ENCODE measurements at places on chromosomes 12 and 14.

DNA sequence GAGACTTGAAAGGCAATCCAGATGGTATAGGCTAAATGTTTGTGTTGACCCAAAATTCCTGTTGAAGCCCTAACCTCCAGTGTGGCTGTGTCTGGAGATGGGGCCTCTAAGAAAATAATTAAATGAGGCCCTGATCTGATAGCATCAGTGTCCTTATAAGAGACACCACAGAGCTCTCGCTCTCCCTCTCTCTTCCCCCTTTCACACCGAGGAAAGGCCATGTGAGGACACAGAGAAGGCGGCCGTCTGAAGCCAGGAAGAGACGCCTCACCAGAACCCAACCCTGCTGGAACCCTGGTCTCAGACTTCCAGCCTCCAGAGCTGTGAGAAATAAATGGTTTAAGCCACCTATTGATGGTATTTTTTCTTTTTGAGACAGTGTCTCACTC, 87.5 kb downstream of the SCARB1 start:
- DNase-seq, result no peak

DNA sequence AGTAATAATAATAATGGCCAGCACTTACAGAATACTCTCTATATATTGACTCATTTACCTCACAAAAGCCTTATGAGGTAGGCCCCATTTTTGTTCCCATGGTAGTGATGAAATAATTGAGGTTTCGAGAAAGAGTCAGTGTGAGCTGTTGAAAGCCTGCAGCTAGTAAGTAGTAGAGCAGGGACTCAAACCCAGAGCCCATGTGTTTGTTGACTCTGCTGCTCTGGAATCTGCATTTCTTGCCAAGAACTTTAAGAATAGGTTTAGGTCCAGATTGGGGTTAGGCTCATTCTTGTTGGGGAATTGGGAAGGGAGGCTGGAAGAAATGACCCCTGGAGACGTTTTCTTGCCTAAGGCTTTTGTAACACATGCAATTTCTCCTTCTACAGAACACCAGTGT, 27.9 kb downstream of the DYRK4 start:
- no peak for DNase-seq

GRCh38 chr12:87274594-87275245, 754.5 kb downstream of the C12orf50 start:
- DNase-seq, result no peak

DNA sequence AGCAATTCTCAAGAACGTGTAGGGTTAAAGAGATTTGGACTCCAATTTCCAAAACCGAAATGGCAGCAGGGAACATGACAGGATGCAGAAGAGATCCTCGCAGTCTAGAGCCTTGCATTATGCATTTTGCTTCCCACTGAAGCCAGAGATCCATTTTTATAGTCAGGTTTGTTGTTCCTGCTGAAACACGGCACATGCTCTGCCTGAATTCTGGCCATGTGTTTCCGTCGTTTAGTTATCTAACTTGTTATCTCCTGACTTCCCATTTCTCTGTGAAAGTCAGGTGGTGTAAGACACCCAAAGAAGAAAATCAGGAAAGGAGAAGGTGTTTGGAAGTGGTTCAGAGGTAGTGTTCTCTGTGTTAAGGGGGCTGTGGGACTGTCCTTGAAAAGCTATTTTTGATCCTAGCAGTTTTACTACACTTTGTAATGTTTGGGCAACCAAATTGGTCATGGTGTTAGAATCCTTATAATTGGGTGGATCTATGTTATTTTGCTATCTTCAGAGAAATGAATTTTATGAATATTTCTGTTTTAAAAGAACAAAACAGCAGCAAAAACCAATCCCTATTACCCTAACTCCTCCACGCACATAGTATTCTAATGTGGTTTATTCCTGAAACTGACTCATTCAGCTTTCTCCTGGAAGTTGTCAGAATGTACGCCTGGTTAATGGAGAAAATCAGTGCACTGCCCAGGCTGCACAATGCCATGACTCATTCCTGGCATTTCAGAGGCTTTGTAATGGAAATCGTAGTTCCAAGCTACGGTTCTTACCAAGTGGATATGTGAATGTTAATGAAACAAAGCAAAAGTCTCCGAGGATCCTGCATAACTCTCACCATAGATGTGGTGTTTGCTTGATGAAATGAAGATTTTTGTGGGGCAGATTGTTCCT, 110.1 kb downstream of the SAMD4A start:
- no peak for DNase-seq

DNA sequence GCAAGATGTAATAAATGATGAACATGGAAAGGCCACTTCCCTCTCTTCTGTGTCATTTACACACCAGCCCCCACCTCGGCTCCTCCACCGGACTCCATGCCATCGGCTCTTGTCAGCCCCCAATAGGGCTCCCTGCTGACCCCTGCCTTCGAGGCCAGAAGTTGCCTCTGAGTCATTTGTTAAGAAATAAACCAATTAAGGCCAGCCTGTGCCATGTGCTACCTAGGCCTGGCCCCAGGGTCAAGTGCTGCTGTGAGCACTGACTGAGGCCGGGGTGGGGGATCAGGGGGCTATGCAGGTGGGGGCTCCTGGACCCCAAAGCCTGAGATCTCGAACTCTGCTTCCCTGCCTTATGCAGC, 53.2 kb downstream of the TESC start:
- DNase-seq, result no peak

GRCh38 chr12:128660532-128661225, 163.1 kb downstream of the SLC15A4 start:
- DNase-seq, result no peak

- no peak for DNase-seq
Measured at GRCh38 chr12:51941604-51942003, 9.9 kb upstream of the ACVR1B start.

DNA sequence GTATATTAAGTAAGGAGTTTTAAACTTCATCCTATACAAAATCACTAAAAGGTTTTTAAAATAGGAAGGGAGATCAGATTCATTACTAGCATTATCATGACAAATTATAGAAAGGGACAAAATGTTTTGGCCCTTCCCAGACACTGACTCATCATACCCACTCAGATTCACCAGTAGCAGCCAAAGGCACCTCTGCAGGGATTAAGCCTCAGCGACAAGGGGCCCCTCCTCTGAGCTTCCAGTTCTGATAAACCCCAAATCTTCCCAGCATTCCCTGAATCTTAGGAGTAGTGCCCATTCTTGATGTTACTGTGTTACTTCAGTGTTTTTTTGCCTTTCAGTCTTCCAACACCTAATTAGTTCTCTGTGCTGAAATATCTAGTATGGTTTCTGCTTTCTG, 14.5 kb downstream of the KRAS start:
- DNase-seq, result no peak

GRCh38 chr12:13891902-13892301, 89.5 kb downstream of the GRIN2B start:
- DNase-seq, result no peak

GRCh38 chr12:99135376-99135775, 490.3 kb downstream of the APAF1 start:
- no peak for DNase-seq

GRCh38 chr12:116174006-116174405, 103.5 kb downstream of the MED13L start:
- no peak for DNase-seq

DNA sequence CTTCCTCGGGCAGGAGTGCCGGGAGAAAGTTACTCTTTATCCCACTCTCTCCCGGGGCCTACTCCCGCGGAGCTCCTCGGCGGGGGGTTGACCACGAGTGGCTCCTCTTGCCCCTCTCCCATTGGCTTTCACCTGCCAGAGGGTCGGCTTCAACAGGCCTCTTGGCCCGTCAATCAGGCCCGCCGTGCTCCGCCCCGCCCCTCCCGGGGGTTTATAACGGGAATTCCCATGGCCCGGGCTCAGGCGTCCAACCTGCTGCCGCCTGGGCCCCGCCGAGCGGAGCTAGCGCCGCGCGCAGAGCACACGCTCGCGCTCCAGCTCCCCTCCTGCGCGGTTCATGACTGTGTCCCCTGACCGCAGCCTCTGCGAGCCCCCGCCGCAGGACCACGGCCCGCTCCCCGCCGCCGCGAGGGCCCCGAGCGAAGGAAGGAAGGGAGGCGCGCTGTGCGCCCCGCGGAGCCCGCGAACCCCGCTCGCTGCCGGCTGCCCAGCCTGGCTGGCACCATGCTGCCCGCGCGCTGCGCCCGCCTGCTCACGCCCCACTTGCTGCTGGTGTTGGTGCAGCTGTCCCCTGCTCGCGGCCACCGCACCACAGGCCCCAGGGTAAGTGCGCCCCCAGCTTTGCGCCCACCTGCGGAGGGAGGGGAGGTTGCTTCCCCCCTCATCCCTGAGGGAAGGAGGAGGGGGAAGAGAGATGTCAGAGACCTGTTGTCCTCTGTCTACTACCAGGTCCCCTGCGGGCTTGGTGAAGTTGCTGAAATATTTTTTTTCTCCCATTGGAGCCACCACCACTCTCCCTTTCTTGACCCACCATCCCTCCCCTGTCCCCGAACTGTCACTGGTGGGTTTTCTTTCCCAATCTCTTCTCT, at the start of gene SMOC1:
Gene SMOC1 (plus strand): TSS at position 242 of the 869 bp plus-strand sequence. CDS start 263 bp downstream, at position 505.
- no peak for DNase-seq

DNA sequence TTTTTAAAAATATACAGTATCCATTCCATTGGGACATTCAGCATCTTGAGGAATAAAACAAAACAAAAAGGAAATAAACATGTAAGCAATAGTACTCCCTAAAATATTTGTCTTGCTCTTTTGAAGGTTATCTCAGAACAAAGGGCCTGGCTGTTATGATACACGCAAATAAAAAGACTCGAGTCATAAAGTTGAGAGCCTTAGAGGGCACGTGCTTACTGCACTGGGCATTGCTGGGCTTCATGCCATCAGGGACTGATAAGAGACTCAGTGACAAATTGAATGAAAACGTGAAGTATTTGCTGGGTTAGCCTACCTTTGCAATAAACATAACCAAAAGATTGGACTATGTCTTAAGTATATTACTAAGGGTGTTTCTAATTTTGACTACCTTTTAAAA, 118.9 kb downstream of the SLC35F4 start:
- DNase-seq, result no peak

DNA sequence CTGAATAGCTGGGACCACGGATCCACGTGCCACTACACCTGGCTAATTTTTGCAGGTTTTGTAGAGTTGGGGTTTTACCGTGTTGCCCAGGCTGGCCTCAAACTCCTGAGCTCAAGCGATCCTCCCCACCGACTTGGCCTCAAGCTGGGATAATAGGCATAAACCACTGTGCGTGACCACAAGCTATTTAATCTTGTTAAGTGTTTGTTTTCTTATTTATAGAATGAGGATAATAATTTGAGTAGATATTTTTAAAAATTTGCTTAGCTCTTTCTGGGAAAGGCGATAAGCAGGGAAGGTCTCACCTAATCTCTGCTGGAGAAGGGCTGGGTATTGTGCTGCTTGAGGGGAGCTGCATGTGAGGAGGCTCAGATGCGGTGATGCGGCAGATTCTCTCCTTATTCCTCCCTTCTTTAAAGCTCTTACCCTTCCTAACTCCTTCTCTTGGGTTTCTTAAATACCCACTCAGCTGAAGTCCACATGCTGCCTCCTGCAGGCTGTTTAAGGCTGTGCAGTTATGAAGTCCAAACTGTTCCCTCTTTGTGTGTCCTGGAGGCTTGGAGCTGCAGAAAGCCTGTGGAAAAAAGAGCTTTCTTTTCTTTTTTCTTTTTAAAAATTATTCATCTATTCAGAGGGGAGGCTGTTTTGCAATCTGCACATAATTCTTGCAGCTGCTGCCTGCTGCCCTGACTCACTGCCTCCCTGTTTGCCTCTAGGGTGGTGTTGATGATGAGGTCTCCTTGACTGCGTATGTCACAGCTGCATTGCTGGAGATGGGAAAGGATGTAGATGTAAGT, 37.9 kb downstream of the A2ML1 start:
- DNase-seq, result no peak

- no peak for DNase-seq
Measured at GRCh38 chr12:113996026-113996425, 29.9 kb upstream of the RBM19 start.

- DNase-seq, result no peak
Measured at GRCh38 chr14:60134702-60135101, 30.5 kb downstream of the DHRS7 start.

DNA sequence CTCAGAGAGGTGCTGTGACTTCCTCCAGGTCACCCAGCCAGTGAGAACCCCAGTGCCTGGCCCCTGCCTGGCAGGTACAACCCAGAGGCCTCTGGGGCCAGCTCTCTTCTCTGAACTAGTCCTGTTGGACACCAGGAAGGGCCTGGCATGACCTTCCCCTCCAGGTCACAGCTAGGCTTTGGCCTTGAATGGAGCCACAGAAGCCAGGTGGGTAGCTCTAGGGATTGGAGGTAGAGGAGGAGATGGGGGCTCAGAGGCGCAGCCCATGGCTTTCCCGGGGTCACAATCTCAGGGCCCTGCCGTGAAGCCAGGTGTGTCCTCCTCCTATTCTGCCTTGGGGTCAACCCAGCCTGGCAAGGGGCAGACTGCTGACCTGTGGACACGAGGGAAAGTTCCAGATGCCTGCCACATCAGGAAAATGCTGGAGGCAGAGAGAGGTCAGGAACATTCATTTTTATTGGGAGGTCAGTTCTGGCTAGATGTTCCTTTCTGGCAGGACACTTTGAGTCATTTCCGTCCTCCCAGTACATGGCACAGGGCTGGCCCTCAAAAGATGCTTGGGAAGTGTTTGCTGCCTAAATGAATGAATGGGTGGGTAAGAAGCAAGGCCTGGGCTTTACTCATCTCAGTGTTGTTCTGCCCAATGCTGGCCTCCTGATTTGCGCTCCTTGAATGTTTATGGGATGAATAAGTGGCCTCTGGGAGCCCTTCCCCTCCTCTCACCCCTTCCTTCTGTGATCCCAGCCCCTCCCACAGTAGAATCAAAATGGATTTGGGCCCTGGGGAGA, 25.4 kb downstream of the FAM222A start:
- no peak for DNase-seq

GRCh38 chr12:114404083-114404925, 1.6 kb downstream of the TBX5 start:
- DNase-seq, result no peak

DNA sequence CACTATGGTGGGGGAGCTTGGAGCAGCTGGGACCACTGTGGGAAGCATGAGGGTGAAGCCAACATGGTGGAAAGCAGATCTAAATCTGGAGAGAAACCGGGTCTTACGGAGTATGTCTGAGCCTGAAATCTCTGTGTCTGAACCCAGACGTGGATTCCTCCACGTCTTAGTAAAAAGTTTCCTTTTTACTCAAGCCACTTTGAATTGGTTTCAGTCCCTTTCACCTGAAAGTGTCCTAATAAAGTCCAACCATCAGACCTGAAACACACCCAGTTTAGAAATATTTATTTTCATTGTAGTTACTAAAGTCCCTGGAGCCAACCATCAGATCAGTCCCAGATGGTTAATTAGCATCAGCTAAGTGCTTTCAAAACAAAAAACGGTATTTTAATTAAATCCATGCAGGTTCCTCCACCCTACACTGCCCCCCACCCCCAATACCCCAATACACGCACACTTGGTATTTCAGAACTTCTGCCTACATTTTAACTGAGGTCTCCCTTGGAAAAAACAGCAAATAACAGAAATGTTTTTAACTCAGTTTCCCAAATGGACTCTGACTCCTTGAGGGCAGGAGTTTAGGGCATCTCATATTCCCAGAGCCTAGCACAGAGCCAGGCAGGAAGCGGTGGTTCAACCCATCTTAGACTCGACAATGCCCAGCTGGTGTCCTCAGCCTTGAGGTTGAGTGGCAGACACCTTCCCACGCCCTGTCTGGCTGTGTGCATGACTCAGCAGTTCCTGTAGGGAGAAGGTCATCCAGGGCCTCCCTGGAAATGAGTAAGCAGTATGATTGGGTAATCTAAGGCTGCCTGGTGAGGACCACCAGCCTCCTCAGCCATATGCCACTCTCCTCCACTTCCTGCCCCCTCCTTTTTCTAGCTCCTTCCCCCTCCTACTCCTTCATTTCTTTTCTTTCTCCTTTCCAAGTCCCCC, 175.8 kb downstream of the TTC8 start:
- DNase-seq, result peak; percentile 2

Measured in activated CD4-positive, alpha-beta T cell treated with anti-CD3 and anti-CD28 coated beads for 24 hours (primary cell).